Naive thymus-derived CD8-positive, alpha-beta T cell (primary cell): ENCODE measurements at places on chromosomes 3 and 15.

GRCh38 chr3:12730506-12731242 is 28.4 kb downstream of the TMEM40 start:
- DNase-seq = no peak

DNA sequence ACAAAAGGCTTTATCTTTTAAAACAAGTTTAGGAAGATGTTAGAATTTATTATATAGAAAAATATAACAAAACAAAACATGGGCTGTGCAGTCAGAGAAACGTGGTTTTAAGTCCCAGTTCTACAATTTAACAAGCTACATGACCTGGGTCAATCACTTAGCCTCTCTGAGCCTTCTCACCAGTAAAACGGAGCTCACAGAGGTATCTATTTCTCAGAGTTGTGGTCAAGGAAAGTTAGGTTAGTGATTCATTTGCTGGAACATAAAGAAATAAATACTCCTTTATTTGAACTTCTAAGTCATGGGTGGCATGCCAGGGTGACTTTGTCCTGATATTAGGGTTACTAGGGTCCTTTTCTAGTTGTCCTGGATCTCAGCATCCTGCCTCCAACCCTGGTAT is 10.8 kb upstream of the CCDC174 start:
- no peak for DNase-seq

- DNase-seq = no peak
Measured at GRCh38 chr15:26007151-26007550, 144.0 kb upstream of the ATP10A start.

DNA sequence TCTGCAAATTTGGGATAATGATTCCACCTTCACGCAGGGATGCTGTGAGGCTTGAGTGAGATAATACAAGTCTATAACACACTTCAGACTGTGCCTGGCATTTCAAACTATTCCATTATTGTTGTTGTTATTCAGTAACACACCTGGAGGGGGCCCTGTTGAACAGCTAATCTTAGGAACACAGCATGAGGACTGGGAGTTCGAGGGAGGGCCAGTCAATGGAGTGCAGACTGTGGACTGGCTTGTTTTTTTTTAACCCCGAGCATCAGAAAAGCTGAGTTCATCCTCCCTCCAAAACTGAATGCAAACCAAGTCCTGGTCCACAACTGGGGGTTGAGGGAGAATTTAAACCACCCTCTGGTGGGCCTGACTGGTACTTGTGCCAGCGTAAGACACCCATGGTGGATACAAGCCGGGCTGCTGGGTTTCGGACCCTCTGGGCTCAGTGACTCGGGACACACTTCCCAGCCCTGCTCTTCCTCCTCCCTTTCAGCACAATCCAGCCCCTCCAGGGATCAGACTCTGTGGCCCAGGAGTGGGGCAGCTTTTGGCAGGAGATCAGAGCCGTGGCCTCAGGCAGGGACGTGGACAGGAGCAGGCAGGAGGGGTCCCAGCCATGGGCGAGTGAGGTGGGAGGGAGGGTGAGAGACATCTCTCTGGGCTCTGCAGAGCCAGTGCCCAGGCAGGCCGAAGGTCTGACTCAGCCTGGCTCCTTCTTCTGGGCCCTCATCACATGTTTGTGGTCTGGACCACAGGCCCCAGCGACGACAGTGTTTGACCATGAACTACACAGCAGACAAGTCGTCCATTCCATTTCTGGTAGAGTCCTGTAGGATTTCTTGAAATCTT is 36.3 kb upstream of the MEX3B start:
- no peak for DNase-seq

GRCh38 chr3:81998139-81998755 is 236.8 kb upstream of the GBE1 start:
- DNase-seq = no peak

- DNase-seq = no peak
Measured at GRCh38 chr3:11464356-11464755, 179.4 kb downstream of the VGLL4 start.

GRCh38 chr15:65258375-65259262 is 28.1 kb downstream of the PARP16 start:
- no peak for DNase-seq
